NCI-H1694 (cell line): ENCODE measurements at places on chromosomes 16 and 17.

GRCh38 chr17:2266045-2266864 lies 37.3 kb downstream of the SMG6 start:
- DNase-seq, result no peak

DNA sequence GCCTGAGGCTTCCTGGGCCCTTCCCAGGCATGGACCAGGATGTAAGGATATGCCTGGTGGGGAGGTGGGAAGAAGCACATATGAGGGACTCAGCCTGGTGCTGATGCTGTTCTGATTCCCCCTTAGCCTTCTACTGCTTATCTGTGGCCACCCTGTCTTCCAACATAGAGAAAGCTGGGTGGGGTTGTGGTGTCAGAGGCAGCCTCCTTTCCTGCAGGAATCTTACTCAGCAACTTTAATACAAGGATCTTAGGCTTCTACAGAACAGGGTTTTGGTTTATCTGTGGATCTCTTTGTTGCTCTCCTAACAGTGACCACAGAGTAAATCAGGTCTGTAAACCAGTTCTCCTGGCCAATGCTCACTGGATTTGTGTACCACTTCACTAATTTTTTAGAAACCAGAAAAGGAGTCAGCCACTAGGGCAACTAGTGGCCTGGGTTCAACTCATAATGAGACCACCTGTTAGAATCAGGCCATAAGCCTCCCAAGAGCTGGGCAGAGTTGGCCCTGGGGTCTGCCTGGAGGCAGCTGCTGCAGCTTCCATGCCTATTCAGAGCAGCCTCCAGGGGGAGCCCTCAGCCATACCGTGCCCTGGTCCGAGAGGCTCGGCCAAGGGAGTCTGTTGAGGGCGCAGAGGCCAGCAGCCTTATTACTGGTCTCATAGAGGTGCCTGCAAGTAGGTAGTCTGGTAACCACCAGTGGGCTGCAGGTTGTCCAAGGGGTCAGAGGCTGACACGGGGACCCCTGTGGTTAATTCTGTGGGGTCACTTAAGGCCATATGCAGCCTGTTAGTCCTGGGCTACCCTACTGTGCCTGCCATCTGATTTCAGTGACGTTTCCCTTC lies 7.1 kb downstream of the HAS3 start:
- no peak for DNase-seq

DNA sequence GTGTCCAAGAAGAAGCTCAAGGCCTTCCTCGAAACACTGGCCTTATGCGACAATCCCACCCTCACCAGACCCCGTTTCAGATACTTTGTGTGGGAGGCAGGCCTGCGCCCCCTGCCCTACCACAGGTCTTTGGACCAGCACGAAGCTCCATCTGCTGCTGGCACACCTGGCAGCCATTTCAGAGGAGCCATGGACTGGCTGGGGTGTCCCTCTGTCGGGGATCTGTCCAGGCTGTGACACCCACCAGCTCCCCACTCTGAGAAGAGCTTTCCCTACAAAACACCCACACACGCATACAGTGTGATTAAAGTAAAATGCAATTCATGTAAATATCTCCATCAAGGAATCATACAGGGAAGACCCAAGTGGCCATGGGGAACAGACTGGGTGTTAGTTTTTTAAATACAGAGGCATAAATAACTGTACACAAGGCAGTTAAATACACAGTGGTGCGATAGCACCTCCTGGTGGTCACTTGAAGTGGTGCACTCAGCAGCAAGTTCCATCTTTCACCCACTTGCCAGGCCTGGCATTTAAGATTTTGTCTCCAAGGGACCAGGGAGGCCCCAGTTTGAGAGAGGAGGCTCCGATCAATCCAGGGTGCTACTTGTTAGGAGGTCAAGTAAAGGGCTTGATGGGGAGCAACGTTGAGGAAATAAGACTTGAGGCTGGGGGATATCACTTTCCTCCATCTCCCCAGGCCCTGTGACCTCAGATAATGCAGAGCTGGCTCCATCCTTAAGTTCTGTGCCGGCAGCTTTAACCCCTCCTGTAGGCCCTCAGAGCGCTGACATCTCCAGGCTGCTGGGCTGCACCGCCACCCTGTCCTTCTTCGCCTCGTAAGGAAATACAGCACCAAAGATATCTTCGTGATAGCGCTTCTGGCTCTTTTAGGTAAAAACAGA lies 43.6 kb downstream of the NOS2 start:
- peak; percentile 73 for DNase-seq

DNA sequence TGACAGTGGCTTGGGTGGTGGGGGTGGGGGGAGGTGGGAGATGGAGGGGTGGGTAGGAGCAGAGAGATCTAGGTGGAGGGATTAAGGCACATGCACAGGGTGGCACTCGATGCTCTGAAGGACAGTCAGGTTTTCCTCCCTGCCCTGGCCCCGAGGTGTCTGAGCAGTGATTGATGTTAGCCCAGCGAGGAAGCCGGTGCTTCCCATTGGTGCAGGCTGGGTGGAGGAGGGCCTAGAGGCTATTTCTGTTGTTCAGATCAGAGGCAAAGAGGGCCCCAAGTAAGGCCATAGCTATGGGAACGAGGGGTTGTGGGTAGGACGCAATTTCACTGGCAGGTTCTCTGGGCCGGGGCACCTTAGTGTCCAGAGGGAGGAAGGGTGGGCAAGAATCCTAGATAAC lies 23.1 kb downstream of the CACNA1G start:
- DNase-seq, result no peak

GRCh38 chr17:67482764-67483163 lies 105.7 kb downstream of the PITPNC1 start:
- no peak for DNase-seq

DNA sequence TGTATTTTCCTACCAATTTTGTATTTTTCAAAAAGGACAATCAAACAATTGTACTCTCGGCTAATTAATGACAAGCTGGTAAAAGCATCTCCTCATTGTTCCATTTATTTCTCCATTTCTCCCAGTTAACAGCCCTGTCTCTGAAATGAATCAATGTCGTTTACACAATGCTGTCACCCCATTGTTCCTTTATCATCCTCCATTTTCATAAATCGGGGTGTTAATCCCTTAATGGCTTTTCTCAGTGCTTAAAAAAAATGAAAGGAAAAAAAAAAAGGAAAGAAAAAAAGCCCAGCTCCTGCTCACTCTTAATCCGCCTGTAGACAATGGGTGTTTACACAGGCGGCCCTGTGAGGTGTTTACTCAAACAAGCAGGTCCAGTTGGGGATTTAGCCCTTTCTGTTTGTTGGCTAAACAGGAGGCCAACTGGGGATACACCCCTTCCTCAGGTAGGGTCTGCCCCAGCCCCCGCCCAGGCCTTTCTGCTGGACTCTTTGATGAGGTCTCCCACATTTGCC lies 86.8 kb upstream of the SALL1 start:
- no peak for DNase-seq

GRCh38 chr17:39534768-39535405 lies 72.8 kb downstream of the NEUROD2 start:
- DNase-seq, result no peak

DNA sequence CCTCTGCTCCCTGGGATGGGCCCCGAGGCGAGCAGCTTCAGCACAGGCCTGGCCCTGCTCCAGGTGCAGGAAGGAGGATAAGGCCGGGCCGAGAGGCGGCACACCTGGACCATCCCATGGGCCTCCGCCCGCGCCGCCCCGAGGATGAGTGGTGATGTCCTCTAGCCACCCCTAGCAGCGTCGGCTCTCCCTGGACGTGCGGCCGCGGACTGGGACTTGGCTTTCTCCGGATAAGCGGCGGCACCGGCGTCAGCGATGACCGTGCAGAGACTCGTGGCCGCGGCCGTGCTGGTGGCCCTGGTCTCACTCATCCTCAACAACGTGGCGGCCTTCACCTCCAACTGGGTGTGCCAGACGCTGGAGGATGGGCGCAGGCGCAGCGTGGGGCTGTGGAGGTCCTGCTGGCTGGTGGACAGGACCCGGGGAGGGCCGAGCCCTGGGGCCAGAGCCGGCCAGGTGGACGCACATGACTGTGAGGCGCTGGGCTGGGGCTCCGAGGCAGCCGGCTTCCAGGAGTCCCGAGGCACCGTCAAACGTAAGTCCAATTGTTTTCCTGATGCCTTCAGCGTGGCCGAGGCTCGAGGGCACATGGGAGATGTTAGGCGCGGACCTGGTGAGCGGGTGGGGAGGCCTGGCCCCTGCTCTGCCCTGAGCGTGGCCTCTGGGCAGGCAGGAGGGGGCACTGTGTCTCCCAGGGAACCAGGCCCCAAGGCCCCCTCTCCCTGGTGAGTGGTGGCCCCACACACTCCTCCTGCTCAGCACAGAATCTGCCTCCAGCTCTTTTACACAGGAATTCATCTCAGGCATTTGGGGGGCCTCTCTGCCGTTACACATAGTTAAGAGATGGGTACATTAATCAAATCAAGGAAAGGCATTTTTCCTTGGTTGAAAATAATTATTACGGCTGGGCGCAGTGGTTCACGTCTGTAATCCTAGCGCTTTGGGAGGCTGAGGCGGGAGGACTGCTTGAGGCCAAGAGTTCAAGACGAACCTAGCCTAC lies 855 bp downstream of the TMEM204 start:
- no peak for DNase-seq

DNA sequence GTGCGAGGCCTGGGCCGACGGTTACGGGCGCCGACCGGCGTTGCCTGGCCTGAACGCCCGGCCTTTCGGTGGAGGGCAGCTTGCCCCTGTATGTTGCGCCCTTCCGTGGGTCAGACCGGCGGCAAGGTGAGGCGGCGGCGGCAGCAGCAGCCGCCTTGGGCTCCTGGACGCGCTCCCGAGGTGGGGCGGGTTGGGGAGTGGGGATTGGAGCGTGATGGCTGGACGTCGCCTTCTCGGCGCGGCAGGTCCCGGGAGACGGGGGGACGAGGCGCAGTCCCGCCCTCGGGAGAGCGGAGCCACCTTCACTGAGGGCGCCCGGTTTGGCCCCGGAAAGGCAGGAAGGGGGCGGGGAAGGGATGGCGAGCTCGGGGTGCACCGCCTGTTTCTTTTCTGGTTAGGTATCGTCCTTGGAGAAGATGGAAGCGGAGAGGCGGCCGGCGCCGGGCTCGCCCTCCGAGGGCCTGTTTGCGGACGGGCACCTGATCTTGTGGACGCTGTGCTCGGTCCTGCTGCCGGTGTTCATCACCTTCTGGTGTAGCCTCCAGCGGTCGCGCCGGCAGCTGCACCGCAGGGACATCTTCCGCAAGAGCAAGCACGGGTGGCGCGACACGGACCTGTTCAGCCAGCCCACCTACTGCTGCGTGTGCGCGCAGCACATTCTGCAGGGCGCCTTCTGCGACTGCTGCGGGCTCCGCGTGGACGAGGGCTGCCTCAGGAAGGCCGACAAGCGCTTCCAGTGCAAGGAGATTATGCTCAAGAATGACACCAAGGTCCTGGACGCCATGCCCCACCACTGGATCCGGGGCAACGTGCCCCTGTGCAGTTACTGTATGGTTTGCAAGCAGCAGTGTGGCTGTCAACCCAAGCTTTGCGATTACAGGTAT lies 671 bp downstream of the DGKE start:
- DNase-seq, result no peak

GRCh38 chr17:80927791-80928216 lies 63.8 kb upstream of the CHMP6 start:
- DNase-seq, result no peak

DNA sequence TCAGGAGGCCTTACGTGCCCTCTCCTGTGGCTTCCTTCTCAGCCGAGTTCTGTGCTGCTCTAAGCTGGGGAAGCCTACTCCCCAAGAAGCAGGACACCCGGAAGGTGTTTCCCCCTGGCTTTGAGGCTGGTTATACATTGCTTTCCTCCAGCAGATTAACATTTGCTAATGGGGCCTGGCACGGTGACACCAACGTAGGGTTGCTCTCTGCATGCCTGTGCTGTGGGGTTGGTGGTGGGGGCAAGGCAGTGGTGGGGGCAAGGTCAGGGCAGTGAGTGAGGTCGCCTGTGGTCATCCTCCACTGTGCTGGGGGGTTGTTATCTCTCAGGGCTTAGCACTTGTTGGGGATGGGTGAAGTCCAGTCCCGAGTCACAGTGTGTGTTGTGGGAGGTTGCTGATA lies 4.2 kb downstream of the USP6 start:
- no peak for DNase-seq
